ENCODE measurements at places on chromosomes 5 and 9.

DNA sequence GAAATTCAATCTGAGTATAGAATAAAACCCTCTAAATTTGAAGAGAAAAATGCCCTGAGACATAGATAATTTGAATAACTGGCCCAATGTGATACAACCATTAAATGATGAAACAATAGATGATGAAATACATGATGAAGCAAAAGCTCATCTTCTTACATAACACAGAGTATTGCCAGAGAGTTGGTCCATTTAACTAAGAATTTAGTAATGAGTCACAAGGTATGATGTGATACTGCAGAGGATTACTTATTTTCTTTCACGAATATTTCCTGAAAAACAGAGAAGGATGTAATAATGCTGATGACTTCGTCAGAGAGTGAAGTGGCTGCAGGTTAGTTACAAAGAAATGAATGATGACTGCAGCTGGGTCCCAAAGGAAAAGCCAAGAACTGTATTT is 379.3 kb downstream of the CDH12 start:
- no peak for DNase-seq

DNA sequence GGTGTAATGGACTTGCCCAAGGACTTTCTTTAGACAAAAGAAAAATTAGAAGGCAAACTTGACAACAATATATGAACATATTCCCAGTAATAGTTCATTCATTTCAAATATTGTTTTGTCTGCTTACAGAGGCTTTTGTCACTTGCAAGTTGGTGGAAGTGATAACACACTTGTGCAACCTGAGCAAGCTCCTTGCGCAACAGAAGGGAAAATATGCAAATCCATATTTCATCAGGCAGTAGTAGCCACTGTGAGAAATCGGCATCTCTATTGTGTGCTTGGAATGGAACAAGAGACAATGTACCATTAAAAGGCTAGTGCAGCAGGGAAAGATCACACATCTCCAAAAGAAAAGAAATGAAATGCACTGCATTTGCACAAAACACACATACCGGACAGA is 125.3 kb upstream of the RASEF start:
- DNase-seq: no peak

DNA sequence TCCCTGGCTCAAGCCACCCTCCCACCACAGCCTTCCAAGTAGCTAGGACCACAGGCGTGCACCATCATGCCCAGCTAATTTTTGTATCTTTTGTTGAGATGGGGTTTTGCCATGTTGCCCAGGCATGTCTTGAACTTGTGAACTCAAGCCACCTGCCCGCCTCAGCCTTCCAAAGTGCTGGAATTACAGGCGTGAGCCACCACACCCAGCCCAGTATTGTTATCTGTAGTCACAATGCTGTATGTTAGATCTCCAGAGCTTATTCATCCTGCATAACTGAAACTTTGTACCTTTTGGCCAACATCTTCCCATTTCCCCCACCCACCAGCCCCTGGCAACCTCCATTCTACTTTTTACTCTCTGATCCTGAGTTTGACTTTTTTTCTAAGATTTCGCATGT is 37.5 kb downstream of the CREBRF start:
- no peak for DNase-seq

DNA sequence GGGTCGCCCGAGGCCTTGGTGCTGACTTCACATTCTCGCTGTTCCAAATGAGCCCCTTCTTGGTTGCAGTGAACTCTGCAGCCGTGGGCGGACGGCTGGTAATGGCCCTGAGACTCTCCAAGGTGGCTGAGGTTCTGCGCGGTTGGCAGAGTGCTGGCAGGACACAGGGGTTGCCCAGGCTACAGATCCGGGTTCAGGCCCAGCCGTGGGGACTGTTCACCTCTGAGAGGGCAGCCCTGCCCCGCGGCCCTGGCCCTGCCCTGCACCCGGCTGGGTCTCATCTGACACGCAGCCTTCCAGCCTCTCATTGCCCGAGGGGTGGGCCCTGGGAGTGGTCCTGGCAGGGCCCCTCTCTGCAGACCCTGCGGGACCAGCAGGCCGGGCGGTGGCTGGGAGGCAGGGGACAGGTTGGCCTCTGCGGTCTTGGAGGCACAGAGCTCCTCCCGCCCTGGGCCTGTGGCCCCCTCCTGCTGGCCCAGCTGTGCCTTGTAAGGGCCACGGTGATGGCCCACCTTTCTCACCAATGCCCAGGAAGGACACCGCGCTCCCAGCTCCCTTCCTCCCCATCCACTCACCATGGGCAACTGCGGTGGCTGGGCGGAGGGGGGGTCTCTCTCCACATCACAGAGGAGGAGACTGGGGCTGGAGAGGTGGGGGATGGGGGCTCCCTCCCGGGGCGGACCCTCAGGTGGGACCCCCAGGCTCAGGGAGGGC is 51.6 kb downstream of the AHRR start:
- DNase-seq: no peak

- DNase-seq: no peak
Observed at GRCh38 chr5:1190837-1191239, 10.6 kb upstream of the SLC6A19 start.

DNA sequence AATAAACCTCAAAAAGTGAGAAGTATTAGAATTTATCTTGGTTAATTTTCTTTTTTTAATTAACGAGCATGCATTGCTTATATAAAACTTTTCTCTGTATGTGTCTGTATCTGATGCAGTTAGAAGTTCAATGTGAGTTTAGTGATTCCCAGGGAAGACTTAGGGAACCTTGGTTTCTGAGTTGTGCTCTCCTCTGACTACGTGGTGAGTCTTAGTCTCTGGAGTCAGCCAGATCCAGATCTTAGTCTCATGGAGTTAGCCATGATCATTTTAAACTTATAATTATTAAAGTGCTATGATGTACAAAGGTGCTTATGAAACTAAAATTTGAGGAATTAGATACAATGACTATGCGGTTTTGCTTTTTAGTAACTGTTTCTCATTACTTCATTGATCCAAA is 285.3 kb upstream of the DMRT1 start:
- no peak for DNase-seq

DNA sequence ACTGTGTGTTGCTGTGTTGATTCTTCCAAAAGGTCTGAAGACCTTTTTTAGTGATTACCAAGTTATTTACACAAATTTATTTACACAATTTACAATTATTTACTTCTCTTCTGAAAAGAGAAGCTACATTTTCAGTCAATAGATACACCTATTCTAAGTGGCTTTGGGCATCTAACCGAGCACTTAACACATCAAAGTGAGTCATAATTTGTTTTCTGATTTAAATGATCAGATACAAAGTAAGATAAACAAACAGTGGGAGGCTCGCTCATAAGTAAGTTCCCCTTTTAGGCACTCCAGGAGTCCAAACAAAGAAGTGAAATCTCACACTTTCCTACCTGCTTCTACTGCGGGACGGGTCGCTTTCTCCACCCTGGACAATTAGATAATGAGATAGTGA is 90.2 kb downstream of the APBA1 start:
- DNase-seq: no peak

DNA sequence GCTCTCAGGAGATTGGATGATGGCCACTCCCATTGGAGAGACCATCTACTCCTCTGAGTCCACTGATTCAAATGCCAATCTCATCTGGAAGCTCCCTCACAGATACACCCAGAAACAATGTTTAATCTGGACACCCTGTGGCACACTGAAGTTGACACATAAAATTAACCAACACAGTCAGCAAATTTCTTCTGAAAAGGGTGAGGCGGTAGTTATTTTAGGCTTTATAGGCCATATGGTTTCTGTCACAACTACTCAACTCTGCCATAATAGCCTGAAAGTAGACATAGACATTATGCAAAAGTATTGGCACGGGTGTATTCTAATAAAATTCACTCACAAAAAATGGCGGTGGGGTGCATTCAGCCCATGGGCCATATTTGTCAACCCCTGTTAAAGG is 244.5 kb upstream of the VLDLR start:
- no peak for DNase-seq
